ENCODE measurements at places on chromosomes 13 and 19.

DNA sequence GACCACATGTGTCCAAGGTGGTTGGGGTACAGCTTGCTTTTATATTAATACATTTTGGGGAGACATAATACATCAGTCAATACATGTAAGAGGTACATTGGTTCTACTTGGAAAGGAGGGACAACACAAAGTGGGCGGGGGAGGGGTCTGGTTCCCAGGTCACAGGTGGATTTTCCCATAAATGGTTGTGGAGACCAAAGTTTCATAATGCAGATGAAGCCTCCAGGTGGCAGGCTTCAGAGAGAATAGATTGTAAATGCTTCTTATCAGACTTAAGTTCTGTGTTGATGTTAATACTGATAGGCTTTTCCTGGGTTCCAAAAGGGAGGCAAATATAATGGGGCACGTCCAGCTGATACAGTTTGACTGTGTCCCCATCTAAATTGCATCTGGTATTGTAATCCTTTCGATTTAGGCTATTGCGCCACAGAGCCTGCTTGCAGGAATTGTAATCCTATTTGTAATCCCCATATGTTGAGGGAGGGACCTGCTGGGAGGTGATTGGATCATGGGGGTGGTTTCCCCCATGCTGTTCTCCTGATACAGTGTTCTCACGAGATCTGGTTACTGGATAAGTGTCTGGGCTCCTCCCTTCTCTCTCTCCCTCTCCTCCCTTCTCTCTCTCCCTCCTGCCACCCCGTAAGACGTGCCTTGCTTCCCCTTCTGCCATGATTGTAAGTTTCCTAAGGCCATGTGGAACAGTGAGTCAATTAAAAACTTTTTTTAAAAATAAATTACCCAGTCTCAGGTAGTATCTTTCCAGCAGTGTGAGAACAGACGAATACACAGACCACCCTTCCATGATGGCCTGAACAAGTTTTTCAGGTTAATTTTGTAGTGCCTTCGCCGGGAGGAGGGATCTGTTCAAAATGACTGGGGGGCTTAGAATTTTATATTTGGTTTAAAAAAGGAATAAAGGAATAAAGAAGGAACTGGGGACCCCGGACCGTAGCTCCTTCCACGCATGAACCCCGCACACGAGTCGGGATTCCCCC is 44.9 kb downstream of the ZNF823 start:
- peak; percentile 83 for DNase-seq

DNA sequence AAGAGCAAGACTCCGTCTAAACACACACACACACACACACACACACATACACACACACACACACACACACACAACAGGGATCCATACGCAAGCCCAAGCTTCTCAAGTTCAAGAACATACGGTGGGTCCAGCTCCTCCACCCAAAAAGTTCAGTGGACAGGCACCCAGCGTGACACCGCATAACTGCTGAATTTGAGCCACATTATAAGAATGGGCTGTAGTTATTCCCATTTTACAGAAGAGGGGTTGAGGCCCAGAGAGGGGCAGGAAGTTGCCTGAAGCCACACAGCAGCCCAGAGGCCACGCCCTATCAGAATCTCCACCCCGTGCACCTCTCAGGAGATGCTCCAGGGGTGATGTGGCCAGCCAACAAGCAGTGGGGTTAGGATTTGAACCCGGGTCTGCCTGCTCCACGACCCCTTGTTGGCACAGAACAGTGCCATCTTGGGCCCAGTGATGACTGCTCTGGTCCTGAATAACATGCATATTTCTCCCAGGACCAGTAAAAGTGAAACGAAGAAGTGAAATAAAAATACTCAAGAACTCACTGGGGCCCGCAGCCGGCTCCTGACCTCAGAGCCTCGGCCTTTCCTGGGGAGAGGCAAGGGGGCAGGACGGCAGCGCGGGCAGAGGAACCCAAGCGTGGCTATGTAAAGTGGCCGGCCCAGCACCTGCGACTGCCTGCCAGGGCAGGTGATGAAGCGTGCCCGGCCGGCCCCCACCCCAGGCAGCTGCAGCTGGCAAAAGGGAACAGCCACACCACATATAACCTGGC is 61.9 kb downstream of the AP1M1 start:
- DNase-seq = no peak

DNA sequence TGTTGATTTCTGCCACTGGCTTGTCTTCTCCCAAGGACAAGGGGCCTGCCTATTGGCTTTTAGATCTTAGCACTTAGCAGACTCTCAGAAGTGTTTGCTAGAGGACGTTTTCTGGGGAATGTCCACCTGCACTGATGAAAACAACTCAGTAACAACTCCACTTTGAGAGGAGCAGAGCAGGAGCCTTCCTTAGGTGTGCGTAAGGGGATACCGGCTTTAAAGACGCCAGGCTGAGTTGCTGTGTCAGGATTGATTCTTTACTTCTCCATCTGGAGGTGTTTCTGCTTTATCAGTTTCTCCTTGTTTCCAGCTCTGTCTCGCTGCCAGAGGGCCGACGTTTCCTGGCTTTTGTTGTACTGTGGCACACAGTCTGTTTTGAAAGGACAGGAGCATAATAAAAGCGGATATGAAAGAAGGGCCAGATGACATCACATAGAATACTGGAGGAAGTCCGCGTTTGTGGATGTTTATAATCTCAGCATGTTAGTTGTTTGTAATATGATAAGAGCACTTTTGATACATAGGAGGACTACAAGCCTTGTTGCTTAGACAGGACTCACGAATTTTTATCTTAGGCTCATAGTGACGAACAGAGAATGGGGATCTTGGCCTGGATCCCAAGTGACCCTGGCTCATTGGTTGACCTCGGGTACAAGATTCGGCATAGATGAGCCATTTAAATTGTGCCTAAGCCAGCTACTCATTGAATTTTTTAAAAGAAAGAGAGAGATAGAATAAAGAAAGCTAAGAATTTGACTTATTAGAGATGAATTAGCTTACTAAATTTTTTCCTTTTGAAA is 34.6 kb downstream of the COL4A2 start:
- DNase-seq = no peak

DNA sequence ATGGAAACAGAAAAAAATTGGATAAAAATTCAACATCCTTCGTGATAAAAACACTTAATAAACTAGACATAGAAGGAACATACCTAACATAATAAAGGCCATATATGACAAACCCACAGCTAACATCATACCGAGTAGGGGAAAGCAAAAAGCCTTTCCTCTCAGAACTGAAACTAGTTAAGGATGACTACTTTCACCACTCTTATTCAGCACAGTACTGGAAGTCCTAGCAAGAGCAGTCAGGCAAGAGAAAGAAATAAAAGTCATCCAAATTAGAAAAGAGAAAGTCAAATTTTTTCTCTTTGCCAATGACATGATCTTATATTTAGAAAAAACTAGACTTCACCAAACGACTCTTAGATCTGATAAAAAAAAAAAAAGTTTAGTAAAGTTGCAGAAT is 25.8 kb upstream of the SLC7A9 start:
- no peak for DNase-seq

GRCh38 chr13:64871742-64872141 is 2358.4 kb downstream of the PCDH9 start:
- no peak for DNase-seq

DNA sequence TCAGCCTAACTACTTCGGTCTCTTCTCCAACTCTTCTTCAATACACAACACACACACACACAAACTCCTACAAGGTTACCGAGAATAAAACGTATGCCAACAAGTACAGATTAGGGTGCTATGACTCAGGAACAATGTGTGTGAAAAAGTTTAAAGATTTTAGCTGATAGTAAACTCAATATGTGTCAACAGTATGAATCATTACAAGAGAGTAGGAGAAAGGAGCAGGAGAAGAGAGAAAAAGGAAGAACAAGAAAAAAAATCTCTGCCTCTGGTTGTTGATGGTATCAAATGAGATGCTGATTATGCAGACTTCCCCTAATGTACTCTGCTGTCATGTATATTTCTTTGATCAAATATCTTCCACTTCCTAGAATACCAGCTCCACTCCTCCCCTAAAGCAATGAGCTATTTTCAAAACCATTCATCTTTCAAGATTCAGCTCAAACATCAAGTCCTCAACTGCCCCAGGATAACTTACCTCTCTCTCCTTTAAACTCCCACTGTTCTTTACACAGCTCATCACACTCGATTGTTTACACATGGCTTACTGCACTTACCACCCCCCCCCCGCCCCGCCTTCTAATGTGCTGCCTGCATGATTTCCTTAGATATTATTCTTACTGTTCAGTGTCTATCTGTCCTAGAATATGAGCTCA is 95.6 kb downstream of the FAM216B start:
- no peak for DNase-seq

- DNase-seq = no peak
Measured at GRCh38 chr13:75760131-75761021, 124.2 kb downstream of the LMO7 start.

- DNase-seq = no peak
Measured at GRCh38 chr13:97385146-97385545, 48.8 kb upstream of the RAP2A start.

DNA sequence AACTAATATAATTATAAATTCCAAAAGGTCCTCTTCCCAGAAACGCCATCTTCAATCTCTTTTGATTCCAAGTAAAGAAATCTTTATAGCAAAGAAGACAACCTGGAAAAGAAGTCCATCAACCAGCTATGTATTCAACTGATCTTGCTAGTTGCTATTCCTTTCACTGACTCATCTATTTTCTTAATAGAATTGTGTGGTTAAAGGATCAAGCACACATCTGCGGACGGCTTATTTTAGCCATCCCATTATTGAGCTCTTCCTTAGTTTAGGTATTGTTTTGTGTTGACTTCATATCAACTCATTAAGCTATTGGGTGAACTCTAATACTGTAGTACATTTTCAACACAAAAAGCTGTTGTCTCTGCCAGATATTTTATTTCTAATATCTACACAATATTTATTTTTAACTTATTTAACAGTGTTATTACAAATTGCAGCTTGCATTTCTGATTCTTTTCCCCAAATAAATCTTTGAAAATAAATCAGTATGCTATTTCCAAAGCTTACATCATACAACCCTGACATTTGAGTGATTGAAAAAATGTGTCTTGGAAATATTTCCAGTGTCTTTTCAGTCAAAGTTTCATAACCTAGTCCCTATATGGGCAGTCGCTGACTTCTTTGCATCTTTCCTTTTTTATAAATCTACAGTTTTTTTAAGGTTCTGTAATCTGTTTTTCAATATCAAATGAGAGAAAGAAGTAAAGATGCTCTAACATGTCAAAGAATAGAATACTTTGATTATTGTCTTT is 158.8 kb upstream of the SPRY2 start:
- no peak for DNase-seq

- no peak for DNase-seq
Measured at GRCh38 chr13:38528986-38529385, 157.9 kb upstream of the FREM2 start.

GRCh38 chr13:84358601-84359000 is 476.3 kb upstream of the SLITRK1 start:
- DNase-seq = no peak

DNA sequence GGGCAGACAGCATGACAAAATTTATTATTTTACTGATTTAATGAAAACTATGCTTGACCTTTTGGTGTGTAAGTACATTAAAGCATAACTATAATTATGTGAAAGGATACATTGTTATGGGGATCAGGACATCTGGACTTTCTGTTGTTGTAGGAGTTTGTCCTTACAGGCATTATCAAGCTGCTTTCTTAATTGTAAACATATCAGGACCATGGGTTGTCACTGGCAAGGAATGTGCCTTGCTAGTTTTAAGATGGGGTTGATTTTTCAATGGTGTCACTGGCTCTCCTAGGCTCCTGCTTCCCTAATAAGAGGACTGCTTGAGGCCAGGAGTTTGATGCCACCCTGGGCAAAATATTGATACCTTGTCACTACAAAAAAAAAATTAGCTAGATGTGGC is 32.6 kb downstream of the KBTBD6 start:
- DNase-seq = no peak

- no peak for DNase-seq
Measured at GRCh38 chr13:100102042-100102441, 13.1 kb downstream of the PCCA start.

- DNase-seq = peak; percentile 65
Measured at GRCh38 chr19:10979951-10980381, 19.1 kb downstream of the SMARCA4 start.

DNA sequence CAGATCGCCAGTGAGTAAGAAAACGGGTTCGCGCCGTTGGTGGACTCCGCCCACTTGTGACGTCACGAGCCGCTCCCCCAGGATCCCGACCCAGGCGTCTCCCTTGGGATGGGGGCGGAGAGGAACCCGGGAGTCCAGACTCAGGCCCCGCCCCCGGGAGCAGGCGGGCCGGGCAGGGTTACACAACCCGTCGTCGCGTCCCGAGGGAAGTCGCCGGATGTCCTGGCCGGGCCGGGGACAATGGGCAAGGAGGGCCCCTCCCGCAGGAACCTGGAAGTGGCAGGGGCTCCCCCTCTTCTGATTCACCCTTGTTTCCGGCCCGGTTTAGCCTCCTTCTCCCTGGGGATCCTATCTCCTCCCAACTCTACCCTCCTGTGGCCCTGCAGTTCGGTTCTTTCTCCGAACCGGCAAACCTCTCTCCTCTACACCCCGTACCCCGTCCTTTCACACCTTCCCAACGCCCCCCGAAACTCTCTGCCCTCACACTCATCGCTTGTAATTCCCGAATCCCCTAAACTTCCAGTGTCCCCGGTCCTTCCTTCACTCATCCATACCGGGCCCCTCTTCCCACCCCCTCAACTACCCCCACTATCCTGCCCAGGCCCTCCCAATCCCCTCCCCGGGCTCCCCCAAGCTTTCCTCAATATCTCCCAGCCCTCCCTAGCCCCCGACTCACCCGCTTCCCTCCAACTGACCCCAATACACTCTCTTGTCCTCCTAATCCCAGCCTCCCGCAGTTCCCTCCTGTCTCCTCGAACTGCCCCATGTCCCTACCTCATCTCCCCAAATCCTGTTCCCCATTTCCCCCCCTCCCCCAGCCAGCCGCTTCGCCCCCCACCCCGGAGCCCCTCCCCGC is 20.0 kb upstream of the ERCC1 start:
- peak; percentile 60 for DNase-seq

- DNase-seq = no peak
Measured at GRCh38 chr13:52751196-52751595, 11.6 kb upstream of the CNMD start.

GRCh38 chr13:99288089-99288488 is 19.1 kb downstream of the GPR183 start:
- peak; percentile 28 for DNase-seq

GRCh38 chr19:55257461-55258420 is 1.1 kb downstream of the PPP6R1 start:
- peak; percentile 64 for DNase-seq

DNA sequence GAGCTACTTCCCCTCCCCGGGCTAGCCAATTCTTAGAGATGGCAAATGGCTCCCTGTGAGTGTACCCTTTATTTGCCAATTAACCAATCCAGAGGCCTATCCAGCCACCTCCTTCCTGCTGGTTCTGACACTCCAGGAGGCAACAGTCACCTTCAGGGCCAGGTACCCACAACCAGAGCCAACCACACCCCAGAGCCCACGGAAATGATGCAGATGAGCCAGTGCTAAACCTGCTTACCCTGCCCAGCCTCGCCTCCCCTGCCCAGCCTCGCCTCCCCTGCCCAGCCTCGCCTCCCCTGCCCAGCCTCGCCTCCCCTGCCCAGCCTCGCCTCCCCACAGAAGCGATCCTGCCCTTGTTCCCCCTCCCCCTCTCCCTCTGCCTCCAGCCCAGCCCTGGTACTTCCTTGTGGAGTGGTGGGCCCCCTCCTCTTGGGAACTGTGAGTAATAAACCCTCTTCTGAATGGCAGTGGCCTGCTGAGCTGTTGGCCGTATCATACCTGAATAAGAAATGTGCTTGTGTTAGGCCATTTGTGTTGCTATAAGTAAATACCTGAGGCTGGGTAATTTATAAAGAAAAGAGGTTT is 173.8 kb upstream of the RNF113B start:
- no peak for DNase-seq

- DNase-seq = no peak
Measured at GRCh38 chr19:39438270-39438934, 2.7 kb upstream of the RPS16 start.

GRCh38 chr19:1794424-1795172 is 17.5 kb downstream of the ATP8B3 start:
- DNase-seq = no peak
